ENCODE measurements at places on chromosomes 7 and 10.

- DNase-seq, result no peak
Measured at GRCh38 chr7:100418930-100419659, 9.4 kb downstream of the ZCWPW1 start.

DNA sequence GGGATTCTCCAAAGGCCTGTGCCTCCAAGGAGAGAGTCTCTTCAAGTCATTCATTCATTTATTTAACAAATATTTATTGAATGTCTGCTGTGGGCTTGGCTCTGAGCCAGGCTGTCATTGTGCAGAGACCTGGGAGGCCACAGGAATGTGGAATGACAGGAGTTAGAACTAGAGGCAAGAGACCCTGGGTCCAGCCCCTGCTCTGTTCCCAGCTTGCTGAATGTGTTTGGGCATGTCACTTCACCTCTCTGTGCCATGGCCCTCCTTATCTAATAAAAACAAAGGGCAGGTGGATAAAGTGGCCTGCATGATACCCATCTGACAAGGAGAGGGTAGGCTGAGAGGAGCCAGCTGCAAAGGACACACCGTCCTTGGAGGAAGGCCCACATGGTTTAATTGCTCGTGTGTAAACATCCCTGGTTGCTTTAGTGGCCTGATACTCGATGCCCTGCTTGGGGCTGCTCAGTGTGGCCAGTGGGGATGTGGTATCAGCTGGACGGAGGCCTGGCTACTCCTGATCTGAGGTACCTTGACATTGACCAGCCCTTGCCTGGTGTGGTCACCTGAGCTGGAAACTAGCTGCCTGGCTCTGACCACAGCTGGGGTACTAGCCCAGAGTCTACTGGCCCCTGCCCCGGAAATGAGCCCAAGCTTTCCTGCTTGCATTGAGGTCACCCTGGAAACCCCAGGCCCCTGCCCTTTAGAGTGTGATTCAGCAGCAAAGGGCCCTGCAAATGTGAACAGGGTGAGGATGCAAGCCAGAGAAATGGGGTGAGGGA is 116.2 kb downstream of the CDH23 start:
- no peak for DNase-seq

DNA sequence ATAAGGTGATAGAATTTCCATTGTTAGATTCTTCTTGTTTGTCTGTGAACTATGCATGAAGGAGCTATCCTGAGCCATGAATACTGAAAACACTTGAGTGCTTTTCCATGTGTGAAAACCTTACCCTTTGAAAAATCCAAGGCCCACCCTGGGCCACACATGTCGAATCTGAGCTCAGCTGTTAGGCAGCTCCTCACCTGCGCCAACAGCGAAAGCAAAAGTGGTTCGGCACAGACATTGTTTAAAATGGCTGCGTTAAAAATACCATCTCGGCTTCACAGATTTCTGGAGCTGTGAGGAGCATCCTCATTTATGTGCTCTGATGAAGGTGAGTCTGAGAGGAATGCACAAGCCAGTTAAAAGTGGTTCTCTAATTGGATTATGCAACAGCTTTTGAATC is 137.7 kb downstream of the NEUROD6 start:
- no peak for DNase-seq

- DNase-seq, result no peak
Measured at GRCh38 chr7:122299624-122300210, 4.8 kb downstream of the FEZF1 start.

- DNase-seq, result no peak
Measured at GRCh38 chr7:152633504-152633903, 42.4 kb downstream of the XRCC2 start.

DNA sequence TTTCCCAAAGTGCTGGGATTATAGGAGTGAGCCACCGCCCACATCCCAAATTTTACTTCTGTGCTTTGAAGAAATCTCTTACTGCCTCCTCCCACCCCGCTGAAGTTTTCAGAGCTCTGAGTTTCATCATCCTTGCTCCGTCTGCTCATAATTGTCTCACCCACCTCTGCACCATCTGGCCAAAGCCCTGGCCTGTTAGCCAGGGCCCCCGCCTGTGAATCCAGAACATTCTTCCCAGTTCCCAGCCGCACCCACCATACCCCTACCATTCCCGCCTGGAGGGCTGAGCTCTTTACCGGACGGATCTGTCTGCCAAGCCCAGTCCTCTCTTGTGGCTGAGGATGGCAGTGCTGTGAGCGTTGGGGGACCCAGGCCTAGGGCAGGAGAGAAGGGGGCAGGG is 14.5 kb downstream of the SSC4D start:
- DNase-seq, result no peak

DNA sequence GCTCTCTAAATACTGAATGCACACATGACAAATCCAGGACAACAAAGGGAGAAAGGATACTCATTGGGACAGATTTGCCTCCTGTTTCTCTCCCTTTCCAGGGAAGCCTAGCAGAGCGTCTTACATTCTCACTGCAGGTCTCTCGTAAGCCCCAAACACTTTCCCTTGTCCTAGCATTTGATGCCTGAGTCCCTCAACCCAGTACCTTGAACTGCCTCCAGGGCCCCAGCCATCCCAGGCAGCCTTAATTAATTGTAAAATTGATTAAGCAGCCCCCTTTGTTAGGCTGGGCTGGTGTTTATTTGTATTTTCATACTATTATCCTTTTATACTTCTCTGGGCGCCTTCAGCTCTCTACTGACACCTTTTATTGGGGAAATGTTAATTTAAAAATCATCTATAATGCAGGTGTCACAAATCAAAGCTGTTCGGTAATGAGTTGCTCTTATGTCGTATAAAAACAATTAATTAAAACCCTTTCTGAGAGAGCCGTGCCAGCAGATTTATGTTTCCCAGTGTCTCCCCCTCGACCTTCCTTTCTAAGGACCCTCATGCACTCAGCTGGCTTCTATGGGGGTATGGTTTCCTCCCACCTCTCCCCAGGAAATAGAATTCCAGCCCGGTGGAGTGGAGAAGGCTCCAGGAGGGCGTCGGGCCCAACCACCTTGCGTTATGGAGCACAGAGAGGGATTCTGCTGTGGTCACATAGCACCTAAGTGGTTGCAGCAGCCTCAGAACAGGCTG is 243.8 kb downstream of the RPS24 start:
- no peak for DNase-seq

DNA sequence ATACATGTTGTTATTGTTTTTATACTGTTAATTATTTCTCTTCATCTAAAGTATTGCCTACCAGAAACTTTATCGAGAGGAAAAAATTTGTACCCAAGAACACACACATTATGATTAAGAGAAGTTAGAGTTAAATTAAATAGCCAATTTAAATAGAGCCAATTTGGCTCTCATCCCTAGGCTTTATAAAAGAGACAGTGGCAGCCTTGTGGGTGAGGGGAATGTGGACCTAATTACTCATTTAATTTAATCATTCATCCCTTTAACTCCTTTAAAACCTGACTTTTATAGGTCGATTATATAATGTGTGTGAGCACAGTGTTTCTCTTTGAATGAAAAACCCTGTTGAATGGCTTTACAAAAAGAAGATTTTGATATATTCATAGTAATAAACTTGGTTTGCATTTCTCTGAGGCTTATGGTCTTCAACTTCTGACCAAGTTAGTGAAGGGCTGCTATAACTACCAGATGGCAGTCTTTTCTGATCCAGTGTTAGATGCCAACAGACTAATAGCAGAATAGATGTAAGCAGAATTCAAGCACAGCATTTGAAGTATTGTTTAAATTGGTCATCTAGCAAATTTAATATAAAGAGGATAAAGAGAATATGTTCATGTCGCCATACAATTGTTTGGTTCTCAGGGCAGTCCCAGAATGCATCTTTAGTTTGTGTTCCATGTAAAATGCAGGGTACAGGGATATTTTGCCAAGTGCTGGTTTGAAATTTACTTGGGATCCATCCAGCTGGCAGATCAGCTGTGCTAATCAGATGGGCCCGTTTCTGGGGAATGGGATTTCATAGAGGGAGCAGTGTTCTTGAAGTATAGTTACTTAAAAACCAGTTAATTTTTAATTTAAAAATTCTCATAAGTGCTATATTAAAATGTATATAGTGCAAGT is 25.3 kb downstream of the ADD3 start:
- DNase-seq, result no peak
